ENCODE measurements at places on chromosomes 3 and 15.
A peak's percentile ranks its signal among the peaks of the same experiment; 100 is the strongest.

DNA sequence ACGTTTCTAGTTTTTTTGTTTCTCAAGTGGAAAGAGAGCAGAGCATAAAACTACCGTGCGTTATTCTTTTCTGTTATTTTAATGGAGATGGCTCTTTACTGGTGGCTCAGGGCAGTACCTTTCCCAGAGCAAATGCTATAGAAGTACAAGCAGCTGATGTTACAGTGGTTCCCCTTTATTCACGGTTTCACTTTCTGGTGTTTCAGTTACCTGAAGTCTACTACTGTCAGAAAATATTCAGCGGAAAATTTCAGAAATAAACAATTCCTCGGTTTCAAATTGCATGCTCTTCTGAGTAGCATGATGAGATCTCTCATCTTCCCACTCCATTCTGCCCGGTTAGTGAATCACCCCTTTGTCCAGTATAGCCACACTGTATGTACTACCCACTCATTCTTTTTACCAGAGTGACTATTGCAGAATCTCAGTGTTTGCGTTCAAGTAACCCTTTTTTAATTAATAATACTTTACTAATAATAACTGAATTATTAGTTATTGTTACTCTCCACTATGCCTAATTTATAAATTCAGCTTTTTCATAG lies 597.5 kb upstream of the ROBO2 start:
- no peak for DNase-seq

GRCh38 chr3:53998980-53999379 lies 107.3 kb upstream of the SELENOK start:
- DNase-seq = no peak

DNA sequence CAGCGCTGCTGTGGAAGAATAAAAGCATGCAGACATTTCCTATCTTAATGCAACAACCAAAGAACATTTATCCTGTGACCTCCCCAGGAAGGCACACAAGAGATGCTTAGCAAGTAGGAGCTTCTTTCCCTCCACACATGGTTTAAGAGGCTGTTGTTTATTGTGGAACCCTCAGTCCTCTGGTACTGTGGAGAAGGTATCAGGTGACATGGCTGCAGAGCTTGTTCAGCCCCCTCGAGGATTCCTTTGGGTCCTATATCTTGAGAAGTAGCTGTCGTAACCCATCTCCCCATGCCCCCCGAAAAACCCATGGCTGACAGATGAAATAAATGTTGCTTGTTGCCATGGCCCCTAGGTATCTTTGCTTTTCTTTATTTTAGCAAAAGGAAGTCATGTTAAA lies 20.3 kb upstream of the ETV5 start:
- DNase-seq = no peak

- DNase-seq = no peak
These were observed 401.1 kb downstream of the NAALADL2 start for GRCh38 chr3:175260145-175260794.

DNA sequence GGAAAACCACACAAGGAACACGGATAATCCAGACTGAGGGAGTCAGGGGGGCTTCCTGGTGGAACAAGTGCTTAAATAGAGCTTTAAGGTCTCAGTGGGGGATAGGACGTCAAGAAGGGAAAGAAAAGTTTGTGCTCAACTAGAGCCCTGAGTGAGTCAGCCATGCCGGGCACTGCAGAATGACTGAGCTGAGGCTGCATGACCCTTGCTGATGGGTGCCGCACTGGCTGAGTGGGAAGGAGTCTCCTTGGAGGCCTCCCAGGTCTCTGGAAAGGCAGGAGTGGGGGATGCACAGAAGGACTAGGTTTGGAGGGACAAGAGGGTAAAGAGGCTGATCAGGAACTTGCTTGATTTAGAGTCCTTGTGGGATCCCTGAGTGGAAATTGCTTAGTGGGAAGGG lies 150.3 kb downstream of the RPLP1 start:
- no peak for DNase-seq

- DNase-seq = no peak
These were observed 212.6 kb upstream of the SEMA6D start for GRCh38 chr15:47504624-47505256.

DNA sequence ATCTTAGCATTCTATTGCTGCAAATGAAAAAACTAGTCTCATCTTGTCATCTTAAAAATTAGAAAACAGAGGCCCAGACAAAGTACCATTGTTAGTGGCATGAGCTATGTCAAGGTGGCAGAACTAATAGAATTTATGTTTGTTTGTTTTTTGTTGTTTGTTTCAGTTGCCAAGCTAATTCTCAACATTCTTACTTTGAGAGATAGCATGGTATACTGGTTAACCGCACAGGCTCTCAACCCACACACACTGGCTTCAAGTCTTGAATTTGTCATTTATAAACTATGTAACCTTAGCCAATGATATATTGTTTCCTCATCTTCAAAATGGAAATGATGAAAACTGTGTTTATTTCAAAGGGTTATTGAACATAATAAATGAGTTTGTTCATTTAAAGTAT lies 367.6 kb upstream of the PLSCR5 start:
- no peak for DNase-seq

GRCh38 chr3:190396001-190396400 lies 8.0 kb downstream of the CLDN16 start:
- DNase-seq = no peak

- DNase-seq = peak; percentile 28
These were observed 1.1 kb downstream of the RAF1 start for GRCh38 chr3:12662593-12663400.

DNA sequence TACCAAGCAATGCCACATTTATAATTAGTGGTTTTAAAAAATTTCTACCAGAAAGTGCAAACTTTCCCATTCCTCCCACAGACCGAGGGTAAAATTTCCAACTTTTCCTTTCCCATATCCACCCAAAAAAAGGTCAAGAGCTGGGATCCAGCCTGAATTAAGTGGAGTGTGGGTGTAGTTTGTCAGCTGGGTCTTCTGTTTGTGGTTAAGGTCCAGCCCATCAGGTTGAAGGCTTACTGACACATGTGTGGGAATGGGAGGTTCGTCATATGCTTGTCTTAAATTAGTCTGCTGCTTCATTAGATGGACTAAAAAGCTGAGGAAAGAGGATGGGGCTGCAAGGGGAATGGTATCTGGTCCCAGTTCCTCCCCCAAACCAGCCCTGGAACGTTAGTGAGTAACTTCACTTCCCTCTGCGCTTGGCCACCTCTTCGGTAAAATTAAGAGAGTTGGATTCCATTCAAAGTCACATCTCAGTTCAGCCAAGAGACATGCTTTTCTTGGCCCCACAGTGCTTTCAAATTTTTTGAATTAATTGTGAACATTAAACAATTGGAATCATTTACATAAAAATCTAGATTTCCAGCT lies 59.0 kb upstream of the PLCL2 start:
- DNase-seq = no peak

- DNase-seq = no peak
These were observed 148.9 kb upstream of the TSPAN3 start for GRCh38 chr15:77219841-77220240.

GRCh38 chr3:150237490-150237889 lies 170.6 kb upstream of the TSC22D2 start:
- no peak for DNase-seq

DNA sequence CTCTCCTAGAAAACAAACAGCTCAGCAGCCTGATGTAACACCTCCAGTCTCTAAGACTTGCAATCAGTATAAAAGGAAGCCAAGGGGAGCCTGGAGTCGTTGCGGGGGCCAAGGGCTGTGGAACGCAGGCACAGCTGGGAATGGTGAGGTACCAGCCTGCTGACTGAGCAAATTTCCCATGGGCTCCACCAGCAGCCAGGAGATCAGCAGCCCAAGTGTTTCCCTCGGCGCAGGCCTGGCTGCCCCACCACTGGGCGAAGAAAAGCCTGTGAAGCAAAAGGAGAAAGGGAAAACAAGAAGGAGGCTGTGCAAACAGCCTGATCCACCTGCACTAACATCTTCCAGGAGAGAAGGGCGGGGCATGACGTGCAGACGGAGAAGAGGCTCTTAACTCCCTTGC lies 155.3 kb downstream of the SHQ1 start:
- DNase-seq = no peak

DNA sequence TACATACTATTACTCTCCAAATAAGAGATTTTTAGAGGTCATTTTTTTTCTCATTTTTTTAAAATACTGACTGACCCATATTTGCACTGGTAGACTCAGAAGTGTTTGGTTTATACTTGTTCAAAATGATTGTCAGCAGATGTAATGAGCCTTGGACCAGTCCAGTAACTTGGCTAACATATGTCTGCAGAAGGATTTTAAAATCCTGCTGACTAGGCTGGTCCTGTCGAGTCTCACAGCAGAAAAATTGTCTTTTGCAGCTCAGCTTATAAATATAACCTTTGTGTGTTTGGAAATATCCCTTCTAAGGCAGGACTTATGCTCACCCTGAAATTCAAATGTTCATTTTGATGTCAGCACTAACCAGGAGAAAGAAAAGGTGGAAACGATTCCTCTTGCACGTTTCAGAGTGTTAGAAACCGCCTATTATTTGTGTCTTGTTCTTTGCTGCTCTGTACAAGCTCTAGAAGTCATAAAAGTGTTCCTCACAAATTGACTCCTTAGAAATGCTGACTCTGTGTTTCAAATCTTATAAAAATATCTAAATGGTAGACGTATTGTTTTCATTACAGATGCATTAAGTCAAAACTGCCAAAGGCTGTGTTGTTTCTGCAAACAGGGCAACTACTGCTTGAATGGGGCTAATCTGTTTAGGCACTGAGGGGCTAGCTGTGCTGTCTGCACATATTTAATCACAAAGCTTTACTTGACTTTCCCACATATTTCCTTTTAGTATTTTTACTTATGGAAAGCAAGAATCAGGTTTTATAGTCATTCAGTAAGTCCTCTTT lies 95.3 kb downstream of the CHL1 start:
- no peak for DNase-seq

GRCh38 chr15:91632176-91632575 lies 221.3 kb upstream of the SLCO3A1 start:
- no peak for DNase-seq

DNA sequence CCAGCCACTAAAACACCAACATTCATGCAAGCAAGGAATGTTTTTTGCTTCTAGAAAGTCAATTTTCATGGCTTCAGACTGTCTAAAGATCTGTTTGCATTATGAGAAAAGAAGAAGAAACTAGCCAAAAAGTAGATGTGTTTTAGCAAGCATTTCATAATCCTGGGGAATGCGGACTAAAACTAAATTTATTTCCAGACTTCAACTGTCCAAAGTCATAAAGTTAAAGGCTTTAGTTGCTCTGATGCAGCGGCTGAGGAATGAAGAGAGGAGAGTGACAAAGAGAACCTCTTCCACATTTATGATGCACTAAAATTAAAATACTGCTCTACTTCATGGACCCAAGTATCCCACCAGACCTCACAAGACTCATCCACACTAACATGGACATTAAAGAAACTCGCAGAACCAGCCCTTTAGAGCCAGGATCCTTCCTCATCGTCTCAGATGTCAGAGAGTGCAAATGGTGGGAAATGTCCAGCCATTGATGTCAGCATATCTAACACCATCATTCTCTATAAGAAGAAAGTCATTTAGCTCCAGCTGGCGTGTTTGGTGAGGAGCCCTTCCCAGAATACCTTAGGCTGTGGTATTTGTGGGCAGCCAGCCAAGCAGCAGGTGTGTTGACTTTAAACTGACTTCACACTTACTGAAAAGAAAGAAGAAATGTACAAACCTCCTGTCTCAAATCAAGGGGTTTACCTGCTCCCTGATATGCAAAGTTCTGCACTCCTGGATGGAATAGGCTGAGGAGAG lies 17.4 kb downstream of the FYCO1 start:
- no peak for DNase-seq

- DNase-seq = no peak
These were observed 97.9 kb downstream of the PLD1 start for GRCh38 chr3:171712171-171712938.

- no peak for DNase-seq
These were observed 45.7 kb downstream of the TRIM42 start for GRCh38 chr3:140723576-140723975.

DNA sequence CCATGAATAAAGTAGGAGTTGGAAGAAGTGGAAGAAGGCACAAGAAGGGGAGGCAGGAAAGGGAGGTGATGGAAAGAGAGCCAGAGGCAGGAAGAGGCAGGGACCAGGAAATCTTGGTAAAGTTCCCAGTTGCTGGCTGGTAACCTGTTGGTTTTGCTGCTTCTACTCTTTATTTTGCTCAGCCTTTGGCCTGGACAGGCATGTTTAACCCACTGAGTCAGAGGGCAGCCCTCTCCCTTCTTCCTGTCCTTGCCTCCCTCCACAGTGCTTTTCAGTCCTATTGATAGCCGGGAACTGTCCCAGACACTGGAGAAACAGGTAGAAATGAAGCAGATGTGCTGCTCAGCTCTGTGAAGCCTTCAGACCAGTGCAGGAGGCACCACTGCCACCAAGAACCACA lies 43.4 kb upstream of the APEH start:
- no peak for DNase-seq

GRCh38 chr3:171974986-171975837 lies 64.2 kb upstream of the FNDC3B start:
- DNase-seq = peak; percentile 87

DNA sequence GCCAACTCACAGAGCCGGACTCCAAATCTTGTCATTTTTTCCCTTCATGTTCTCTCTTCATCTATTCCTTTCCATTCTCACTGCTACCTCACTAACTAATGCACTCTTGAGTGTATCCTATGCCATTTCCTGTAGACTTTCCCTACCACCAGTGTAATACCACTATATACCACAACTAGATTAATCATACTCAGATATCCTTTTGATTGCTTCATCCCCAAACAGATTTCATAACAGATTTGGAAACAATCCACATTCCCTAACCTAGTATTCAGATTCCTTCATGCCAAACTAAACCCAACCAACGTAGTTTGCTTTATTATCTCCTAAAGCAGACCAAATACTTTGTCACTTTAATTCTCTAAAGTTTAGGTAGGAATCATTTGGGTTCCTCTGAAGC lies 2.6 kb upstream of the PLOD2 start:
- DNase-seq = no peak

DNA sequence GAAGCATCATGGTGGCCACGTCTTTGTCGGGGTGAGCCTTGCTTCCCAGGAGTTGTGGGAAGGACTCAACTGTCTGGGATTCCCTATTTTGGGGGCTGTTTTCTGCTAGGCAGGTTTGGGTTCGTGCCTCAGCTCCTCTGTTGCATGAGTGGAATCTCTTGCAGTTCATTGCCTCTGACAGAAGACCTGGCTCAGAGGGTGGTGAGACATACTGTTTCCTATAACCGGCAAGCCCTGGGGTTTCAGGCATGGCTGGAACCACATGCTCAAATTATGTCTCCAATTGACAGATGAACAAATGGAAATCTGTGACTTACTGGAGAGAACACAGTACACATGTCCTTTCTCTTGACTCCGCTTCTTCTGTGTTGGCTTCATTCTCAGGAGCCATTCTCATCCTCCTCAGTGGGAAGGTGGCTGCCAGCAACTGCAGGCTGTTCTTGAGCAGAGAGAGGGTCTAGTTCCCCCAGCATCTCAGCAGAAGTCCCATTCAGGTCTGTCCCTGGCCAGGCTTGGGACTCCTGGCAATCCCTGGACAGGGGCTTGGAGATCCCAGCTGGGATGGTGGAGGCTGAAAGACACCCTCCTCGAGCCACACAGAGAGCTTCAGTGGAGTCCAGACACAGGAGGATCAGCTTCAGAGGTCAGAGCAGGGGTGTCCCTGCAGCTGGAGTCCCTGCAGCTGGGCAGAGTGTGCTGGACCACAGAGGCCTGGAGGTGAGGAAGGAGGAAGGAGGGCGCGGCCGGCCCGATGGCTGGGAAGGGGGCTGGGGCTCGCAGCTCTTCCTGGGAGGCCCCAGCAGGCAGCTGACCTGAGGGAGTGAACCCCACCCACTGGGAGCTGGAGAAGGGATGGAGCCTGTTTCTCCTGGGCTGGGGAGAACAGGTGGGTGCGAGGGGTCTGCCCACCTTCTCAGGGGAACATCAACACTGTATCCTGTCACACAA lies 97.6 kb downstream of the LSM3 start:
- DNase-seq = no peak

All from GDM1 (cell line).